Activated naive CD8-positive, alpha-beta T cell treated with anti-CD3 and anti-CD28 coated beads, Interleukin-2, amount 50 U/mL, for 16 hours (primary cell): ENCODE measurements at places on chromosomes 16 and 17.

GRCh38 chr17:16943541-16944333 lies 28.2 kb downstream of the TNFRSF13B start:
- no peak for DNase-seq

DNA sequence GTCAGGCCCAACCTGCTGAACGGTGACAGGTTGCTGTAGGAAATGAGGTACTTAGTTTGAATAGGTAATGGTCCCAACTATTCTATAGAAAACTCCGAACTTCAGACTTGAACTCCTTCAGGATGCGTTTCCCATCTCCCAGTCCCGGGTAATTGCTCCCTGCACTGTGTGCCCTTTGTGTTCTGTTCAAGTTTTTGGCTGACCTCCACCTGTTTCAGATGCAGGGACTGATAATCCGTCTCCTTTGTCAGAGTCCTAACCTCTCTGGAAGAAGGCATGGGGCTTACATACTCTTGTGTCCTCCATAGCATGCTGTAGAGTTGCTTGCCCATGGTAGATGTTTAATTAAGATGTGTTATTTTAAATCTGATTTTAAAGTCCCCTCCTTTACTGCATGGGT lies 350.5 kb downstream of the UTP18 start:
- no peak for DNase-seq

- DNase-seq = no peak
These were observed 8.2 kb downstream of the ARL4D start for GRCh38 chr17:43406676-43407645.

GRCh38 chr16:67543036-67543435 lies 14.4 kb downstream of the RIPOR1 start:
- no peak for DNase-seq

GRCh38 chr17:67041531-67041930 lies 2.8 kb upstream of the CACNG1 start:
- DNase-seq = no peak

- no peak for DNase-seq
These were observed 42.0 kb upstream of the ETV4 start for GRCh38 chr17:43588121-43588520.

DNA sequence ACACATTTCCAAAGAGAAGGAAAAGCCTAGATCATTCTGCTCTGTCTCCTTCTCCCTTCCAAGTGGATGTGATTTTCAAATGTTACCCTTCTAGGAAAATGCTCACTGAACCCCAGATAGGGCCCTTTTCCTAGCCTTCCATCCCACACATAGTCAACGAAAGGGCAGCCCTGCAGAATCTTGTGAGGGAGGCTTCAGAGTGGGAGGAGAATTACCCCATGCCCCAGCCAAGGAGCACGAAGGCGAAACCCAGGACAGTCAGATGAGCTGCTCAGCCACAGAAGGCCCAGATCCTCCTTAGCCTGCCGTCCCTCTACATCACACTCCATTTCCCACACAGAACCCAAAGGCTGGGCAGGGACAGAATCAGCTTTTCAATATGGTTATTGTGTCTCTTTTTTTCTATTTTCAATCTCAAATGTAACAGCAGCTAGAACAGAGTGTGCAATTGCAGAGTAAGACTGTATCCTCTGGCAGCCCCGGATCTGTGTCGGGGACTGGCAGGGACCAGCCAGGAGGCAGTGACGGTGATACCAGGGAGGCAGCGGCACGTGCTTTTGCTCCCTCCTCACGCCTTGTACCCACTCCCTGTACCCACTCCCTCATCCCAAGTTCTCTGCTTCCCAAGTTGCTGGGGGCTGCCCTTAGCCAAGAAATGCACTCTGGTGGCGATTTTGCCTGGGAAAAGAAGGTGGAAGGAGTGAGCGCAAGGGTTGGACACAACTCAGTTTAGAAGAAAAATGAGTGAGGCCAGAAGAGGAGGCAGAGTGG lies 3.7 kb upstream of the SDK2 start:
- no peak for DNase-seq

DNA sequence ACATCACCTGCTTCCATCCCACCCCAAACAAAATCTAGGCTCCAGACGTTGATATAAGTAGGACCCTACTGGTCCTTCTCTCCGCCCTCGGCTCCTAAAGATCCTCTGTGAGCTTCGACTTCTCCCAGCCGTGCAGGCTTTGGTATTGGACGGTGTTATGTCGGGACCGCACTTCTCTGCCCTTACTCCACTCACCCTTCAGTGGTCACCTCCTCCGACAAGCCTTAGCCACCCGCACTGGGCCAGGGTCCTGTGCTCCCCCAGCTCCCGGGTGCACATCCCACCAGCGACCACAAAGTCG lies 1.6 kb downstream of the PSMB10 start:
- DNase-seq = no peak
